Left lobe of liver (tissue), 2 donors: ENCODE measurements at places on chromosomes 5 and 9.

- no peak for DNase-seq
Observed at GRCh38 chr9:15249981-15250380, 57.0 kb downstream of the TTC39B start.

DNA sequence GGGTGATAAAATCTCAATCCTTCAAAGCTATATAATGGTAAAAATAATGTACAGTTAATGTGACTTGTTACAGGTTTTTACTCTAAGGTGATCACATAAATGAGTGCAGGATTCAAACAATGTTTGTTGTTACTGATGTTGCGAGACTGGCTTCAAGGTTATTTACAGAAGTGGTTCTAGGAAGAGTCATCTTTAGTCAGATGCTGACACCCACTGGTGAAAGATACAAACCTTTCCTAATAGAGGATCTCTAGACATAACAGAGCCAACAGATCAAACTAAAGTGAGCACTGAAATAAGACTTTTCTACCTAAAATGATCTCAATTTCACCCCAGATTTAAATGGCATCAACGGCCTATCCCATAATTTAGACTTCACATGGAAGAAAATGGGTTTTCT lies 20.2 kb downstream of the ARSB start:
- DNase-seq = no peak

DNA sequence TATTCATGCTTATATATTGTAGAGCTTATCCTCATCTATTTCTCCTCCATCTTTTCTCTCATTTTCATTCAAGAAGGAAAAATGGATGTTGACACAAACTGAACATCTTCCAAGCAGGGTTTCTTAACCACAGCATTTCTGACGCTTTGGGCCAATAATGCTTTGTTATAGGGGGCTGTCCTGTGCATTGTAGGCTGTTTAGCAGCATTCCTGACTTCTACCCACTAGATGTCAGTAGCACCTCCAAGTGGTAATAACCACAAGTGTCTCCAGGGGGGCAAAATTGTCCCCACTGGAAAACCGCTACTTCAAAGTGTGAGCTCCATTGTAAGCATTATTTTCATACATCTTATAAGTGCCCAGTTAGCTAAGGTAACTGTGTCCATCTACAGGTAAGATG lies 2.6 kb upstream of the TXNDC8 start:
- DNase-seq = no peak

GRCh38 chr9:112145886-112146285 lies 29.2 kb downstream of the SUSD1 start:
- no peak for DNase-seq

GRCh38 chr5:73587923-73588322 lies 22.4 kb downstream of the UTP15 start:
- DNase-seq = no peak

- DNase-seq = no peak
Observed at GRCh38 chr9:125910286-125910685, 163.1 kb downstream of the PBX3 start.

DNA sequence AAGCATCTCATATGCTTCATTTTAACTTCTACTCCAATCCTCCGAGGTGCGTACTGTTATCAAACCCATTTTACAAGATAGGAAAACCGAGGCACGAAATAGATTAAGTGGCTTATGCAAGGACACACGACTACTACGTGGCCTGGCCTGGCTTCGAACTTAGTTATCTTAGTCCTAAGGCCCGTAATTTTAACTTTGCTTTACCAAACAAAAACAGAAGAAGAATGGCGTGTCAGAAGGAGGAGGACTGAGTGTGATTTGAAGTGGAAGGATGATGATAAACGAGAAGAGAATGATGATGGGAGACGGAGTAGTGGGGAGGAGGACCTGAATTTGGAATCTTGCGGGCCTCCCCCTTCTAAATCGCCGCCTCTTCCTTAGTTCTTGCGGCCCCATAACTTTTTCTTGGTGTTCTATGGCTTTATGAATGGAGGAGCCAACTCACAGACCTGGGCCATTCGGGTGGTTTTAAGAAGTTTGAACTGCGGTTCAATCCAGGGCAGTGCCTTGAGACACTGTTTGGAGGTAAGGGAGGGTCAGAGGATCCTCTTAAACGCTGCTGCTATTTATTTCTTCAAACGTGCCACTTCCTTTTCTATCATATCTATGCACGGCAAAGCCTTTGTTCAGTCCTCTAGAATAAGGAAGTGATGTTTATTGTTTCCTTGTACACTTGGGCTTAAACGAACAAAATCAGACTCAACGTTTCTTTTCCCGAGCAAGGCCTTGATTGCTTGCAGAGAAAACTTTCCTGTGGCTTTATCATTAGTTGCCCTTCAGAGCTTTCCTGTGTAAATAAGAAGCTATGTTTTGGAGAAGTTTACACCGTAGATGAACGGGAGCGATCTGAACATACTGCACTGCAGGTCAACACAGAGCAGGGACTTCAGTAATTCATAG lies 795 bp downstream of the CNOT8 start:
- DNase-seq = no peak
